ENCODE measurements at places on chromosomes 4 and X.

- H3K4me1 ChIP-seq: no peaks in the 10 kb centered on the region
- H3K27ac ChIP-seq: no peak overlapping the region
- no peaks in the 10 kb centered on the region for H3K27me3 ChIP-seq
- H3K4me3 ChIP-seq: no peak overlapping the region
- DNase-seq: no peak
These were observed 16.1 kb upstream of the CXCL3 start for GRCh38 chr4:74054483-74055047.

GRCh38 chr4:52091801-52092200 lies 40.7 kb downstream of the SPATA18 start:
- H3K4me1 ChIP-seq: no peaks in the 10 kb centered on the region
- H3K27me3 ChIP-seq: no peaks in the 10 kb centered on the region
- H3K4me3 ChIP-seq: no peak overlapping the region
- no peak overlapping the region for H3K27ac ChIP-seq
- no peak for DNase-seq

DNA sequence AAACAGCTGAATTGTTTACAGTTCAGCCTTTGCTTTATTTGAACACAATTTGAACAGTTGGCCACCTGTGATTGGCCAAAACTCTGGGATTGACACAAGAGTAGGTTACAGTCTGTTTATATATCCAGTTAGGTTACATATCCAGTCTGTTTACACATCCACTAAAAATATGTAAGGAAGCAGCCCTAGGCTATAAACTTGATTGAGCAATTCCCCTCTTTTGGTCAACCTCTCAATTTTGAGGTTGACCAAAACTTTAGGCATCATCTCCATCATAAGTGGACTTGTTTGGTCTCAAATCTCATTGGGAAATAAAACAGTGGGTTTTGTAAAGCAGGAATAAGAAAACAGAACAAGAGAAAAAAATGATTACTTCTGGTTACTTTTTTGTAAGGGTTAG lies 190.8 kb downstream of the SPATA18 start:
- H3K4me3 ChIP-seq: no peak overlapping the region
- no peaks in the 10 kb centered on the region for H3K4me1 ChIP-seq
- H3K36me3 ChIP-seq: no peaks in the 10 kb centered on the region
- H3K27ac ChIP-seq: no peak overlapping the region
- DNase-seq: no peak
- no peaks in the 10 kb centered on the region for H3K27me3 ChIP-seq

GRCh38 chr4:140149846-140150635 lies 3.9 kb downstream of the MAML3 start:
- peak; percentile 71 for DNase-seq
- H3K4me3 ChIP-seq: peak overlapping the region; percentile 99
- H3K4me1 ChIP-seq: peaks cover 13% of the 10 kb centered on the region
- H3K27ac ChIP-seq: peak overlapping the region; percentile 84
- no peaks in the 10 kb centered on the region for H3K27me3 ChIP-seq

DNA sequence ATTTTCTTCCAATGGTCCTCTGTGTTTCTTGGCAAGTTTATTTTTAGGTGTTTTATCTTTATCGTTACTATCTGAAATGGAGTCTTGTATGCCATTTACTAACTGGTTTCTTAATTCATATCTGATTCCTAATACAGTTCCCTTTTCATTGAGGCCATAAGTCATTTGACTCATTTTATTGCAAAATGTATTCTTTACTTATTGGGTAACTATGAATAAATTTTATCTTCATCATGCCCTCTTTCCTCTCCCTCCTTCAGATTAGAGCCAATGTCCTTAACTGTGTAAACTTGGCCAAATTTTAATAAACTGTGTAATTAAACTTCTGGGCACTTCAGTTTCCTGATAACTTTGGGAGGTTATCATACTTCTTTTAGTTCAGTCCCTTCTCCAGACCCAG lies 19.3 kb upstream of the MSMO1 start:
- DNase-seq: no peak
- H3K27ac ChIP-seq: no peak overlapping the region
- H3K36me3 ChIP-seq: peaks cover 21% of the 10 kb centered on the region
- H3K4me3 ChIP-seq: no peak overlapping the region
- no peaks in the 10 kb centered on the region for H3K27me3 ChIP-seq

DNA sequence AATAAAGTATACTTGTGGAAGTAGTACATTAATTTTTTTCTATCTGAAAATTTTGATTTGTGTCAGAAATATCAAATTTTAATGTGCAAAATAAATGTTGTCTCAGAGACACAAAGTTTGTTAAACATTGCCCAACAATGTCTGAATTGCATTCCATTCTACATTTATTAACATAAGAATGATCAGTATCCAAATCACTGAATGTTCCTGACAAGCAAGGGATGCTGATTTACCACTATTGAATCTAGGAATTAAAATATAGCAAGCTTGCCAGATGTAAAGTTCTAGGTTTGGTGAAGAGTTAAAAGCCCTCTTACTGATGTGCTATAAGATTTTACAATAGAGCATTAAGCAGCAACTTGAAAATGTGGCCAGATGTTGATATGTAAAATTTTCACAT lies 489.2 kb upstream of the CTSO start:
- DNase-seq: no peak
- H3K4me3 ChIP-seq: no peak overlapping the region
- no peaks in the 10 kb centered on the region for H3K4me1 ChIP-seq
- H3K27me3 ChIP-seq: no peaks in the 10 kb centered on the region
- no peak overlapping the region for H3K27ac ChIP-seq

DNA sequence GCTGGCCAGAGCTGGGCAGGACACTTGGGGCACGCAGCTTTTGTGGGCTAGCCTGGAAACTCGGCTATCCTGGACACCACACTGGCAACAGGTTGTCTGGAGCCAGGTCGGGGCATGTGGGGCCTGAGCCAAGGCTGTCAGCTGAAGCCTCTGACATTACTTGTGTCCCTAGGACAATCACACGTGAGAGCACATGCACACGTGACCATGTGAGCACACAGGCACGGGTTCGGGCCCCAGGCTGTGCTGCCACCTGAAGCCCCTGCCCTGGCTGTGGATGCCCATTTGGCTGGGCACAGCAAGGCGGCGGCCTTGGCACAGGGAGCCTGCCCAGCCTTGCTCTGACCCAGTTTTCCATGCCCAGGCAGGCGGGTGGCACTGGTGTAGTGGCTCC lies 8.7 kb upstream of the FGFR3 start:
- H3K27me3 ChIP-seq: no peaks in the 10 kb centered on the region
- DNase-seq: no peak
- no peak overlapping the region for H3K4me3 ChIP-seq
- H3K27ac ChIP-seq: no peak overlapping the region
- H3K36me3 ChIP-seq: no peaks in the 10 kb centered on the region

DNA sequence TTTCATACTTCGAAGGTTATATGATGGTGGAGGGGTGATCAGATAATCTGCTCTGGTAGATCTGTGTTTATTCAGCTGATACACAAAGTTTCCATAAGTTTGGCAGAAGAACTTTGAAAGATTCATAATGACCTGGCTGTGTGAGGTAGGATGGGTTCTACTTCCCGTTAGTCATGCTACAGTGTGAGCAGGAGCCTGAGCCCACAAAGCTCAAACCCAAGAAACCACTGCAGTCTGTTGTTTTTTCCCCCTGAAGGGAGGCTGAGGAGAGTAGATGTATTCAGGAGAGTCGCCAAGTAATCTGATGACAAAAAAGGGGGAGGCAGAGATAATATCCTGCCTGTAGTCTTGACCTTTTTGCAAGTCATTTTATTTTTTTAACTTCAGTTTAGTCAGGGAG lies 52.8 kb upstream of the PPP3CA start:
- H3K27ac ChIP-seq: no peak overlapping the region
- no peaks in the 10 kb centered on the region for H3K27me3 ChIP-seq
- H3K36me3 ChIP-seq: no peaks in the 10 kb centered on the region
- H3K4me1 ChIP-seq: no peaks in the 10 kb centered on the region
- no peak overlapping the region for H3K4me3 ChIP-seq

GRCh38 chr4:83489711-83490326 lies 4.9 kb upstream of the ABRAXAS1 start:
- no peak for DNase-seq
- no peak overlapping the region for H3K27ac ChIP-seq
- H3K27me3 ChIP-seq: no peaks in the 10 kb centered on the region
- no peak overlapping the region for H3K4me3 ChIP-seq

DNA sequence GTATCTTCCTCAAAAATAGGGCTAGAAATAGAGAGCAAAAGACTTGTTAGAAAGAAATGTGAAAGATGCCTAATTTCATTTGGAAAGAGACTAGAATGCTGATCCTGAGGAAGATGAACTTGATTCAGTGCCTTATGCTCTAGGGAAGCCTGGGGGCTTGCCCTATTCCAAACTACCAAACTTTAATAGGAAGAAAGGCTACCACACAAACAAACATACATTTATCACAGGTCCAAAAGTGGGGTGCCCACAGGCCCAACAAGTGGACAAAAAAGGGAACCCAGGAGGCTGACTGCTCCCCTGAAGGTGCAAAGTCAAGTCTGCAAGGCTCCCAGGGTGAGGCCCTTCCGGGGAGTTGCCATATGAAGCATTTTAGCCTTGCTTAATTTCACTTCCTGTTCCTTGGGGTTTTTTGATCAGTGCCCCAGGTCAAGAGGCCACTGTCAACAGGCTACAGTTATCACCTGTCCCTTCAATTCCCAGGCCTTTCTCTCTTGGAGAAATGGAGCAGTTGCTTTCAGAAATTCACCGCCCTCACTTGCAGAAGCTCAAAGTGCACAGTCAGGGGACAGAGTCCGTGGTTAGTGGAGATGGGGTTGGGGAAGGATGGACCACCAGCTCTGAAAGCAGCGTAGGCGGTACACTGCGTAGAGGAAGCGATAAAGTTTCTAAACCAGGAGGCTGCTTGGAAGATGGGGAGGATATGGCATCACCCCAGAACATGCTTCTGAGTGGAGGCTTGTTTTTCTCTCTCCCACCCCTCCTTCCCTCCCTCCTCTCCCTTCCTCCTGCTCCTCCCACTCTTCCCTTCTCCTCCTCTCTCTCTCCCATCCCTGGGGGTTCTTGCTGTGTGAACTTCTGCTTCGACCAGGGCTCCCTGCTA lies 36.4 kb downstream of the TMEM154 start:
- H3K27me3 ChIP-seq: no peaks in the 10 kb centered on the region
- H3K27ac ChIP-seq: no peak overlapping the region
- H3K36me3 ChIP-seq: peaks cover 5% of the 10 kb centered on the region

- no peak overlapping the region for H3K4me3 ChIP-seq
- no peak overlapping the region for H3K27ac ChIP-seq
- H3K4me1 ChIP-seq: no peaks in the 10 kb centered on the region
- DNase-seq: no peak
These were observed 30.6 kb downstream of the ANXA5 start for GRCh38 chr4:121666091-121666679.

DNA sequence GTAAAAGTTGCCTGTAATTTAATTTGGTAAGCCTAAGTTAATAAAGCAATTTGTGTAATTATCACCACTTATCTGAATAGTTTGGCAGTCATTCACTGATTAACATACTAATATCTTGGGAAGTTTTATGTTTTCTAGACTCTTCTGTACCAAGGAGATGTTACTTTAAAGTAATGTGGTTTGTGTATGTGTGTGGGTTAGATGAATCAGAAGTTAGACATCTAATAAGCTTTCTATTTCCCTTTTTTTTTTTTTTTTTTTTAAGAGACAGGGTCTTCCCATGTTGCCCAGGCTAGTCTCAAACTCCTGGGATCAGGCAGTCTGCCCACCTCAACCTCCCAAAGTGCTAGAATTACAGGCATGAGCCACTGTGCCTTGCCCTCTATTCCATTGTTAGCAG lies 5.3 kb downstream of the SLAIN2 start:
- H3K4me1 ChIP-seq: peaks cover 20% of the 10 kb centered on the region
- no peak overlapping the region for H3K27ac ChIP-seq
- H3K36me3 ChIP-seq: no peaks in the 10 kb centered on the region

DNA sequence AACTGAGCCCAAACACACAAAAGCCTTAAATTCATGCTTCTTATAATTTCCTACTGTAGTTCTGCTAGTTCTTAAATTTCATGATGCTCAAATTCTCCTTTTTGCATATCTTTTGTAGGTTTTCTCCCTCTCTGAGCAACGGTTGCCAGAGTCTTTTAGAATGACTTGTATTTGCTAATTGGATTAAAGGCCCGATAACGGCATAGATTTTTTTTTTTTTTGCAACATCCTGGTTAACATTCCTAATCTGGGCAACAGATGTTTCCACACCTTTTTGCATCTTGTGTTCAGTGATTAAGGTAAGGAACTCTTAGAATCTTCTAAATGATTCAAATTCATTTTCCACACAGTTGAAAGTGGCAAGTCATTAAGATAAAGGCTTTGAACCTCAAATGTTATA lies 66.3 kb upstream of the ADGRG2 start:
- H3K27me3 ChIP-seq: no peaks in the 10 kb centered on the region
- DNase-seq: no peak
- no peaks in the 10 kb centered on the region for H3K36me3 ChIP-seq
- no peaks in the 10 kb centered on the region for H3K4me1 ChIP-seq
- no peak overlapping the region for H3K4me3 ChIP-seq

DNA sequence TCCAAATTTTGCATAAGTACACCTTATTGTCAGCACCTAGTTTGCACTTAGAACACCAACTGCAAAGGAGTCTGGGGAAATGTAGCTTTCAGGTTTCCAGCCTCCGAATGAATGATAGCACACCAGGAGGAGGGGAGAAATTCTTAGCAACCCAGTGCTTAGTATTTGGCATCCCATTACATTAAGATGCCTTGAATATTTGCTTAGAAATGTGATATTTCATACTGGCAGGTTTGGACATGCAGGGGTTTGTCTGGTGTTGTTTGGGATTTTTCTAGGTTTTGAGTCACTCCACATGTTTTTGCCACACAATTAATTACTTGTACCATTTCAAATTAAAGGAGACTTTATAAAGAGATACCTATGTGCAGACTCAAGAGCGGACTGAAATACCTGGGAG lies 60.3 kb upstream of the CAMK2D start:
- no peak overlapping the region for H3K27ac ChIP-seq
- DNase-seq: no peak
- peaks cover 7% of the 10 kb centered on the region for H3K4me1 ChIP-seq
- H3K36me3 ChIP-seq: no peaks in the 10 kb centered on the region

- no peak overlapping the region for H3K27ac ChIP-seq
- H3K4me3 ChIP-seq: no peak overlapping the region
- no peaks in the 10 kb centered on the region for H3K4me1 ChIP-seq
These were observed 19.3 kb downstream of the NEK1 start for GRCh38 chr4:169593050-169593560.

GRCh38 chr4:39044956-39045826 lies 13.0 kb upstream of the TMEM156 start:
- H3K4me1 ChIP-seq: peaks cover 28% of the 10 kb centered on the region
- DNase-seq: peak; percentile 35
- H3K4me3 ChIP-seq: peak overlapping the region; percentile 70
- no peaks in the 10 kb centered on the region for H3K36me3 ChIP-seq

DNA sequence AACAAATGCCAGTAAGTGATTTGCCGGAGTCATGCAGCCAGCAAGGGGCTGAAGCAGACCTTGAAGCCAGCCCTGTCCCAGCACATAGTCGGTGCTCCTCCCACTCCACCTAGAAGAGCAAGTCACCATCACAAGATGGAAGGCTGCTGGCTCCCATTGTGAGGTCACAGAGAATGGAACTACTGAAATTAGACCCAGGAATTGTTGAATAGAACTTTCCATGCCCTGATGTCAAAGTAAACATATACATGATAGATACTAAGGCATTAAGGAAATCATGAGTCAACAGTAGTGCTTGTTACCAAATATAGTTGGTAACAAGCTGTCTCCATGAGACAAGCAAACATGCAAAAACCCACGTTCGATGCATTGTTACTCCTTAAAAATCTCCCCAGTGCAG lies 177.1 kb upstream of the MID1 start:
- DNase-seq: no peak
- H3K27me3 ChIP-seq: no peaks in the 10 kb centered on the region
- H3K4me3 ChIP-seq: no peak overlapping the region
- H3K36me3 ChIP-seq: no peaks in the 10 kb centered on the region
- no peaks in the 10 kb centered on the region for H3K4me1 ChIP-seq

GRCh38 chr4:66071911-66072310 lies 401.6 kb upstream of the EPHA5 start:
- no peaks in the 10 kb centered on the region for H3K4me1 ChIP-seq
- H3K27me3 ChIP-seq: no peaks in the 10 kb centered on the region
- DNase-seq: no peak
- H3K36me3 ChIP-seq: no peaks in the 10 kb centered on the region
- no peak overlapping the region for H3K4me3 ChIP-seq
